GM18507 (cell line): ENCODE measurements at places on chromosomes 2 and 18.

GRCh38 chr2:46298522-46299353, 1.5 kb downstream of the EPAS1 start:
- DNase-seq = no peak

DNA sequence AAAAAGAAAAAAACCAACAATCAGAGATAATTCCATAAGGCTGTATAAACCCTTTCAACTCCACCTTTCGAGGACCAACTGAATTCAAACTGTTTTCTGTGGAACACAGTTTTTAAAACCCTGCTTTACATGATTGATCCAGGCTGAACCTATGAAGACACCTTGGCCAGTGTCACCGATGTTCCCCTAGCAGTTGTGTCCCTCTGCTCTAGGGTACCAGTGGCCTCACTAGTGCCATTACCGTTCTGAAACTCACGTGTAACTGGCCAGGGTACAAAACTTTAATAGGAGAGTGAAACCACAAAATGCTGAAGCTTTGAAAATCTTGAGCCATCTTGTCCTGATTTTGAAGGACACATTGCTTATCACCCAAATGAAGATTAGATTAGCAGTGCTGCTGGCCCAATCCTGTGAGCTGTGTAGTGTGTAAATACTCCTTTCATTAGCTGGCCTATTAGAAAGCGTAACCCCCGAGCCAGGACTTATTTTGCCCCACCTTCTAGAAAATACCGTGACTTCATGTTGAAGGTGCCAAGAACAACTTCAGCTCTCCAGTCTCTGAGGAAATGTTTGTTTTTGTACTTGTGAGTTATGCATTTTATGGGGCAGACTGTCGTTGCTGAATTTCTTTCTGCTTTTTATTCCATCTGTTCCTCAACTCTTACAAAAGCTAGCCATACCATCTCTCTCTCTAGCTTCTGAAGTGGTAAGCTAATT, 147.8 kb upstream of the MAP3K20 start:
- no peak for DNase-seq

- no peak for DNase-seq
Observed at GRCh38 chr18:63346031-63346430, 21.0 kb downstream of the KDSR start.

DNA sequence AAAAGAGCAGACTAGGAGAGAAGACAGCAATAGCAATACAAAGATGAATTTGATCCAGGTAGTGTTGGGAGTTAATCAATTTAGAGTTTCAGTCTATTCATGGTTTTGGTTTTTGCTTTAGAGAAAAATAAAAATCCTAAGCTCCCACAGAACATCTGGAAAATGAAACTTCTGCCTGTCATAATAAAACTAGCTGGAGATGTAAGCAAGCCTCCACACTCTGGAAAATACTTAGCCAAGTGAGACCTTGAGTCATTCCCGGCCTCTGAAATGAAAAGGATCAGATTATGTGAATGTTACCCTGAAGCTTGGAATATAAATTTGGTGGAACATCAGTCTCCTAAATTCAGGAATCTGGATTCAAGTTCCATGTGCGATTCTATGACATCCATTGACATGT, 485.6 kb upstream of the SPRED2 start:
- no peak for DNase-seq

GRCh38 chr2:225355788-225356187, 43.7 kb upstream of the NYAP2 start:
- DNase-seq = no peak

GRCh38 chr2:236240228-236240990, 23.8 kb downstream of the ASB18 start:
- no peak for DNase-seq

GRCh38 chr2:200797242-200797770, 14.4 kb upstream of the BZW1 start:
- no peak for DNase-seq

- no peak for DNase-seq
Observed at GRCh38 chr2:46988733-46989481, 73.3 kb upstream of the MCFD2 start.

GRCh38 chr2:6068429-6068828, 376.2 kb downstream of the SOX11 start:
- DNase-seq = no peak

DNA sequence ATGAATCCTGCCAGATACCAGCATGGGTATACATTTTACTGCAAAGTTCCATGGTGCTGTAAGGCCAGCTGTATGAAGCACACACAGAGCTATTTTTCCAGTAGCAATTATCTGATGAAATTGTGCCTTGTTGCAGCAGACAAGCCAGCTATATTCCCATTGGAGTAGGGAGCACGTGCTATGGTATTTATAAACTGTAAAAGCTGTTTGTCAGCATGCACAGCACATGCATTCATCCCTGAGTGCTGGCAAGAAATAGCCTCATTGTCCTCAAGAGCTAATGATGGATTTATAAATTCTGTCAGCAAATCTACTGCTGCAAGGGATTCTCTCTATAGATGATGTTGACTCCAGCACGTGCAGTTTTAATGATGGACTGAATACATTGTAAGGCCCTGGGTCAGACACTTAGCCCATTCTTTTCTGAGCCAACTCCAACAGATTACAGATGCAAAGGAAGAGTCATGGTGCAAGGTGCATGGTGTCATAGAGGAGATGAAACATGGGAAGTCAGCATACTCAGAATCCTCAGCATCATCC, 61.7 kb downstream of the KCNS3 start:
- DNase-seq = no peak

DNA sequence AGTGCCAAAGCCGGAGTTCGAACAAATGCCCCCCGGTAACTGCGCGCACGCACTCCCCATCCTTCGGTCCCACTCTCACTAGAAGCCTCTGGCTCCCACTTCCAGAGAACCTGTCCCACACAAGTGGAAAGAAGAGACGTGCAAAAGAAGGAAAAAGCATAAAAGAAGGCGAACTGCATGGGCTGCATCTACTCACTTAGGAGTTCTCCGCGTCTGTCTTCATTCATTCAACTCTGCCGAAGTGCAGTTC, 312 bp downstream of the NR4A2 start:
- DNase-seq = no peak

DNA sequence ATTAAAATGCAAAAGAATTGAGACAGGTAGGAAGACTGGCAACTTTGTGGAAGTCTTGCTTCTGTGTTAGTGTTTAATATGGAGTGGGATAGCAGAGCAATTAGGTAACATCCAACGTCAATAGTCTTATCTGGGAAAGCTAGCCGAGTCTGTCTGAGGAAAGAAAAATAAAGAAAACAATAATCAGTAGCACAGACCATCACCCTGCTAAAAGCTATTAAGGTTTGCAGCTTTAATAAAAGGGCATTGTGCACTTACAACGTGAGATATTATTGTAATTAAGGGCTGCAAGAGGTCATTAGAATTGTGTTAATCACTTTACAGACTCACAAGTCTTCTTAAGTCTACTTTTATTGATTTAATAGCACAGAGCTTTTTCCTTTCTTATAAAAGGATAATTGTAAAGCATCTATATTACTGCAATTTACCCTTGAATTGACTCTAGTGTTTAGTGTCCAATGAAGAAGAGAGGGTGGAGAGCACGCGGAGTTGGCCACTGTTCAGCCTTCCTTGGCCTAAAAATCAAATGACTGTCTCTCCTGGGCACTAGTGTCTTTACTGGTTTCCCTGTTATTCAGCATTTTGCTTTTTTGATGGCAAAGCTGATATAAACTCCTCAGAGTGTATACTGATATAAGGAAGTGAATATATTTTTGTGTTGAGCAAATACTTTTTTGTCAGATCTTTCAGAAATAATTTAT, 2.0 kb downstream of the CDH7 start:
- no peak for DNase-seq

DNA sequence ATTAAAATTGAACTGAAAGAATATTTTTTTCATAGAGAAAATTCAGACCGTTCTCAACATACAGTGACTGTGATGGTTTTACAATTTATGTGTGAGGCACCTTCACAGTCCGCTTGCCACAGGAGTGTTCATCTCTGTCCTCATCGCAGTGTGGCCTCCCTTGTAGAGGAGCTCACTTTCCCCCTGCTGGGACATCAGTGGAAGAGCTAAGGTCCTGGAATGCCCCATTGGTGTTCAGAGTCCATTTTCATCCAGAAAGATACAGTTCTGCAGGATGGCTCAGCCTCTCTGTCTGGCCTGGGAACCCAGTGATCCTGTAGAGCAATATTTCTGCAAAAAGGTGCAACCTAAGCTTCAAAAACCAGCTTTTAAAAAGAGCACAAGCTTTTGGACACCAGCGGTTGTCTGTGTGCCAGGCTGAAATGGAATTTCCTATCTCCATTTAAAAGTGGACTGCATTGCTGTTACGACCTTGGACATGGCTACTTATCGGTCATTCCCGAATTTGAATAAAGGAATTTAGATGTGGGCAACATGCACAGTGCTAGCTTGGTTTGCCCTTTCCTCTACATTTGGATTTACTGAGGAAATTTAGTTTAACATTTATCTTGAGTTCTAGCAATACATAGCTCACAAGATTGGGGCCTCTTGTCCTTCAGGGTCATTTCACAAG, 26.7 kb upstream of the FAM237A start:
- DNase-seq = no peak

DNA sequence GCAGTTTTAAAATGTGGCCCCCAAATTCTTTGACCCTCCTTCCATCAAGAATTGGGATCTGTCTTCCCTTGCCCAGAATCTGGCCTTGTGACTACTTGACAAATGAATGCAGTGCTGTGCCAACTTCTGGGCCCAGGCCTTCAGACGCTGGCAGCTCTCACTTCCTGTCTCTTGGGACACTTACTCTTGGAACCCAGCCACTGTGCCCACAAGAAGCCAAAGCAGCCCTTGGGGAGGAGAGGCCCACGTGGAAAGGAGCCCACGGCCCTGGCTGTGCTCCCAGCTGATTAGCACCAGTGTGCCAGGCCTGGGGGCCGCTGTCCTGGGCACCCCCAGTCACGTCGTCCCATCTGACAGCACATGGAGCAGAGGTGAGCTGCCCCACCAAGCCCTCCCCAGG, 56.6 kb downstream of the RPL37A start:
- no peak for DNase-seq

- no peak for DNase-seq
Observed at GRCh38 chr2:9163306-9164111, 43.1 kb upstream of the ASAP2 start.

- DNase-seq = no peak
Observed at GRCh38 chr2:118481299-118481698, 366.1 kb downstream of the EN1 start.

DNA sequence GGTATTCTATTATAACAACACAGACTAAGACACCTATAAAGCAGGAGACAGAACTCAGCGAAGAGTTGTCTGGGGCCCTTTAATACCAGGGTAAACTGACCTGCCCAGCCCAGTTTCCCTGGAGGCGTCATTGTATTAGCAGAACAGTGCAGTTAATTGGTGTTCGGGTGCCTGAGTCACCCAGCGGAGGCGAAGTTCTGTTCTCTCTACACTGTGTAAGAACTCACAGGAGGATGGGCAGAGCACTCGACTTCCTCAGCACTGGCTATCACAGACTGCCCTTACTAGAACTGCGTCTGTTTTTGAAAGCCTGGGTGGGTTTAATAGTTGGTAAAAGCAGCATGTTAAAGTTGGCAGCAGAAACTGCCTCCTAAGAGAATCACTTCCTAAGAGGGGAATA, 106.5 kb upstream of the ATP8B1 start:
- DNase-seq = no peak

GRCh38 chr2:163086940-163087339, 248.4 kb upstream of the KCNH7 start:
- DNase-seq = no peak

DNA sequence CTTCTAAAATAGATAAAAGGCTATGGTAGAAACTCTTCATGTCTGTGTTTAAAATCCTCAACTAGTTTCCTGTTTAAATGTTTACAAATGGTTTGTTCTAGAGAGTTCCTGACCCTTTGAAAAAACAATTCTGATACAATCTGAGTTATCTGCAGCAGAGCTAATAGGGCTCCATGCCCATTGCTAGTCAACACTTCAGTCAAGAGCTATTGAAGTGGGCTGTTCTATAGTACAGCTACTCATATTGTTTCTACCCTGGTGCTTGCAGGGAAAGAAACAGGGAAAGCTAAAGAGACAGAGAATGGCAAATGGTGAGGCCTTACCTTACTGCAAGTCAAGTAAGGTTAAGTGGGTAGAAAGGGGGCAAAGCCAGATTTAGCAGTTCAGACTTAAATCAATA, 112.3 kb upstream of the CAVIN2 start:
- DNase-seq = no peak

GRCh38 chr18:13313006-13313686, 94.6 kb downstream of the LDLRAD4 start:
- DNase-seq = no peak

DNA sequence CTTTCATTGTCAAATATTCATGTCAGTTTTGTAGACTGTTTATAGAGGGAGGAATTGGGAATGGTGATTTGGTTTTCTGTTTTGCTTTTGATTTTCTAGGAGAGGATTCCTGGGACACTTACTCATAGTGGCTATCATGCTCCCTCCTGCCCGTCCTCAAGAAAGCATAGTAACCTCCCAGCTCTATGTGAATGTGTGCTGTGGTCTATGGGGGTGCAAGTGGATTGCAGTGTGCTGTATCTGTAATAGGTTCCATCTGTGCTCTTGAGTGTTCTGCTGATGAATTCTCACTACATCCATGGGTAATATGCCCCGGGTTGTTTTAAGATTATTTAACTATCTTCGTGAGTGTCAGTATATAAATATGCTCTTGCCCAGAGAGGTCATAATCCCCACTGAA, 811.3 kb downstream of the CNTNAP5 start:
- DNase-seq = no peak

- no peak for DNase-seq
Observed at GRCh38 chr2:64548761-64549160, 24.6 kb downstream of the AFTPH start.

DNA sequence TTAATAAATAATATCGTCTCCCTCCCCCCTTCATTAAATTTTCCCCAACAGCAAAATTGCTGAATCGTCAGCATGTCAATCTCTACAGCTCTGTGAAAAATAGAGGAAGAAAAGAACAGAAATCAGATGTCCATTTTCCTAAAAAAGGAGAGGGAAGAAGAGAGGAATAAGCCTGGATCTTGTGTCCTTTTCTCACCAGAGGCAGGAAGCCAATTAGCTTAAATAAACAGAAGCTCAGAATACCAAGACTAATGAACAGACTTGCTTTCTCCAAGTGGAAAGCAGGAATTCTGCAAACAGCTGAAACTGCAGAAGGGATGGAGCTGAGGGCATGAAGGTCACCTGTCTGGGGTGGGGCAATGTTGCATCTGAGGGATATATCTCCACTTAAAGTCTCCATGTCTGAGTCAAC, 265.7 kb downstream of the CCDC85A start:
- no peak for DNase-seq

- DNase-seq = no peak
Observed at GRCh38 chr2:146986161-146986560, 858.7 kb upstream of the ACVR2A start.

GRCh38 chr2:80496775-80497174, 192.2 kb upstream of the LRRTM1 start:
- DNase-seq = no peak
